ENCODE measurements at places on chromosomes 4 and X. TPM values are rescaled to one million over a fixed set of nuclear protein-coding genes. Genes with fewer than 3 reads are reported as not detected.
A peak's percentile ranks its signal among the peaks of the same experiment; 100 is the strongest.

- peak; percentile 92 for DNase-seq
- H3K36me3 ChIP-seq = no peaks in the 10 kb centered on the region
- H3K27ac ChIP-seq = peak within 1 kb of the TSS; percentile 79
- peak within 1 kb of the TSS; percentile 82 for H3K4me3 ChIP-seq
- peaks cover 12% of the 10 kb centered on the region for H3K27me3 ChIP-seq
These were observed at the start of gene SH3RF1 for GRCh38 chr4:169270810-169271691. SH3RF1 (minus strand) TSS chr4:169270956; CDS start chr4:169269212, 1,744 bp downstream.

Gene RBM46
- 0.09 TPM for total RNA-seq

DNA sequence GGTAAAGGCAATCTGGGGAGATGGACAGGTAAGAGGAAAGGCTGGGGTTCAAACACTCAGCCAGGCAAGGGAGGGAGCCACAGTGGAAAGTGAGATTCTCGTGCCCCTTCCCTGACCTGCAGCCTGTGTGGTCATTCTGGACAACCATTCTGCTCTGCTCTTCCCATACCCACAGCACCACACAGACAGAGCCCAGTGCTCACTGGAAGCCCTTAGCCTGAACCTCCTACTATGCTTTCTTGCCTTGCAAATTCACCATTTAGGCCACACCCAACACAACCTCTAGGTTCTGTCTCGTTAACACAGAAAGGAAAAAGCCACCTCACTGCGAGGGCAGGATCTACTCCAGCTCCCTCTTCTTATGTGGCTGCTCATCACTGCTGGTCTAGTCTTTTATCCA is 92.7 kb downstream of the SHISA3 start:
- no peak overlapping the region for H3K27ac ChIP-seq
- H3K4me3 ChIP-seq = no peak overlapping the region
- peaks cover 39% of the 10 kb centered on the region for H3K4me1 ChIP-seq
- no peaks in the 10 kb centered on the region for H3K36me3 ChIP-seq
- DNase-seq = no peak

GRCh38 chr4:7556558-7556957 is 121.8 kb upstream of the PSAPL1 start:
- DNase-seq = no peak
- H3K27me3 ChIP-seq = no peaks in the 10 kb centered on the region
- H3K27ac ChIP-seq = no peak overlapping the region
- no peaks in the 10 kb centered on the region for H3K36me3 ChIP-seq

Gene CXCL1
- not detected for total RNA-seq

GRCh38 chr4:147582386-147583060 is 34.7 kb upstream of the TMEM184C start:
- H3K4me1 ChIP-seq = peaks cover 11% of the 10 kb centered on the region
- DNase-seq = no peak
- no peak overlapping the region for H3K4me3 ChIP-seq
- H3K27ac ChIP-seq = no peak overlapping the region

- DNase-seq = no peak
- H3K27ac ChIP-seq = no peak overlapping the region
- no peak overlapping the region for H3K4me3 ChIP-seq
- H3K27me3 ChIP-seq = no peaks in the 10 kb centered on the region
- H3K36me3 ChIP-seq = no peaks in the 10 kb centered on the region
These were observed 91.3 kb upstream of the MAGEC2 start for GRCh38 chrX:142296421-142296820.

DNA sequence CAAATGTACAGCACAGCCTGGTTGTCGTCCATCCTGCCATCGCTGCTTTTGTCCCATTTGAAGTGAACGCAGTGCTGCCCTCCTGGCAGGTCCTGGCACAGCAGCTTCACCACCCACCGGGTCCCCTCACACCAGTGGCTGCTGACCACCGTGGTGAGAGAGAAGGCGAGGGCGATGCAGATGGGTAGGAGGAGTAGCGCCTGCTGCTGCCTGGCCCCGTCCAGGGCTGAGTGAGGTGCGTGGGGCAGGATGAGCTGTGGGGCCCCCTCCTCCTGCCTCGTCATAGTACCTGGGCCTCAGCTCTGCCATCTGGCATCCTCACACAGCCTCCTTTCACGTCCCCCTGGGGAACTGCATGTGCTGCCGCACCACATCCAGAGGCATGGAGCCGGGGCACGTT is 1.8 kb downstream of the DCAF8L2 start:
- no peak overlapping the region for H3K27ac ChIP-seq
- H3K36me3 ChIP-seq = no peaks in the 10 kb centered on the region
- no peaks in the 10 kb centered on the region for H3K27me3 ChIP-seq
- no peak overlapping the region for H3K4me3 ChIP-seq
- DNase-seq = peak; percentile 5

- no peak overlapping the region for H3K27ac ChIP-seq
- no peak overlapping the region for H3K4me3 ChIP-seq
These were observed 208.4 kb upstream of the NPY2R start for GRCh38 chr4:154999950-155000578.

DNA sequence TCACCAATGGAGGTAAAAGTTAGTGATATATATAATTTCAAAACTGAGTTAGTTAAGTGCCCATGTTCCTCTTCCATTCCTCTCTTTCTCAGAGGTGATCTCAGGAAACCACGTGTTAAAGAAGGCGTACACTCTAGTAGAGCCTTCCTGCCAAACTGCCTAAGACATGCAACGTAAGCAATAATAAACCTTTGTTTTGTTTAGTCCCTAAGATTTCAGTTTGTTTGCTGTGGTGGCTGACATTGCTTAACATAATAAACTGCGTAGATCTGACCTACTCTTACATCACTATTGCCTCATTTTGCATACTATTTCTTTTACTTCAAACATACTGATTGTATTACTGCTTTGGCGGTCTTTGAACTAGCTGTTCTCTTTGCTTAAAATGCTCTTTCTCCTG is 99.2 kb downstream of the JADE1 start:
- no peak overlapping the region for H3K27ac ChIP-seq
- H3K4me3 ChIP-seq = no peak overlapping the region
- no peaks in the 10 kb centered on the region for H3K4me1 ChIP-seq

GRCh38 chr4:53706422-53707032 is 115.2 kb upstream of the LNX1 start:
- DNase-seq = peak; percentile 68
- peaks cover 10% of the 10 kb centered on the region for H3K4me1 ChIP-seq
- no peaks in the 10 kb centered on the region for H3K27me3 ChIP-seq
- H3K27ac ChIP-seq = no peak overlapping the region
- H3K36me3 ChIP-seq = no peaks in the 10 kb centered on the region
- H3K4me3 ChIP-seq = no peak overlapping the region

Gene NUP54
- total RNA-seq = 107 TPM

DNA sequence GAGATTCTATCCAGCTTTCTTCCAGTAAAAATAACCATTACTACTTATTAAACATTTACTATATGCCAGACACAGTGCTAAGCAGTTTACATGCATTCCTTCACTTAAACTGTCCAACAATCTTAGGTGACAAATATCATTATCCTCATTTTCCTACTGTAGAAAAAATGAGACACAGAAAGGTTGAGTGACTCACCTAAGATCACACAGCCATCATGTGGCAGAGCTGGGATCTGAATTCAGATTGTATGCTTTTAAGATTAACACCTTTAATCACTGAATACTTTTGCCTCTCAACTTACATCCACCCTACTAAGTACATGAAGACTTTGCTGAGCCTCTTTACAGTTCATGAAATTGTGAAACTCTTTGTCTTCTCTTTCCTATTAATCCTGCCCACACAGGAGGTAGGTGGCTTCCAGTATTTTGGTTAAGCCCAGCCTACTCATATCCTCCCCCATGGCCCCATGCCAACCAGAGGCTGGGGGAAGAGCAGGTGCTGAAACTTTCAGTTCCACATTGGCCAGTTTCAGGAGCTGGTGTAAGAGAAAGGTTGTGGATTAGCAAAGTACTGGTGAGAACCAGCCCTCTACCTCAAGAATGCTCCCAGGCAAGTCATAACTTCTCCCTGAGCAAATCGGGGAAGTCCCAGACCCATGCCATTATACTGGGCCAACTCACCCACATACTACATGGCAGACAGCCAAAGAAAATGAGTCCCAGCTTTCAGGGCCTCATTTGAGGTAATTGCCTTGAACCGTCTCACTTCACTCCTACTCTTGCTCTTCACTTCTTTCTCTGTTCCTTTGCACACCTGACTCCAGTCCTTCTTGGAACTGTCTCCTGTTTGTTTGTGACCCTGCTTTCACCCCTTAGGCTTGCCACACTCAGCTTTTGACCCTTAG is 211.1 kb downstream of the GUCY2F start:
- H3K27me3 ChIP-seq = no peaks in the 10 kb centered on the region
- DNase-seq = no peak
- peaks cover 6% of the 10 kb centered on the region for H3K4me1 ChIP-seq
- H3K27ac ChIP-seq = no peak overlapping the region

GRCh38 chrX:141924293-141924692 is 20.6 kb downstream of the MAGEC1 start:
- no peaks in the 10 kb centered on the region for H3K4me1 ChIP-seq
- DNase-seq = no peak
- H3K36me3 ChIP-seq = no peaks in the 10 kb centered on the region
- no peak overlapping the region for H3K4me3 ChIP-seq

Gene GAR1
- 10.2 TPM for total RNA-seq

- peaks cover 5% of the 10 kb centered on the region for H3K4me1 ChIP-seq
- DNase-seq = no peak
- H3K27ac ChIP-seq = no peak overlapping the region
- H3K27me3 ChIP-seq = no peaks in the 10 kb centered on the region
- no peaks in the 10 kb centered on the region for H3K36me3 ChIP-seq
These were observed 16.6 kb downstream of the JAKMIP1 start for GRCh38 chr4:6183740-6184139.

Gene ZNF827
- 7.7 TPM for total RNA-seq

GRCh38 chr4:122703868-122704267 is 28.6 kb upstream of the BBS12 start:
- no peaks in the 10 kb centered on the region for H3K4me1 ChIP-seq
- no peaks in the 10 kb centered on the region for H3K36me3 ChIP-seq
- no peak overlapping the region for H3K27ac ChIP-seq
- no peaks in the 10 kb centered on the region for H3K27me3 ChIP-seq
- peak; percentile 7 for DNase-seq

DNA sequence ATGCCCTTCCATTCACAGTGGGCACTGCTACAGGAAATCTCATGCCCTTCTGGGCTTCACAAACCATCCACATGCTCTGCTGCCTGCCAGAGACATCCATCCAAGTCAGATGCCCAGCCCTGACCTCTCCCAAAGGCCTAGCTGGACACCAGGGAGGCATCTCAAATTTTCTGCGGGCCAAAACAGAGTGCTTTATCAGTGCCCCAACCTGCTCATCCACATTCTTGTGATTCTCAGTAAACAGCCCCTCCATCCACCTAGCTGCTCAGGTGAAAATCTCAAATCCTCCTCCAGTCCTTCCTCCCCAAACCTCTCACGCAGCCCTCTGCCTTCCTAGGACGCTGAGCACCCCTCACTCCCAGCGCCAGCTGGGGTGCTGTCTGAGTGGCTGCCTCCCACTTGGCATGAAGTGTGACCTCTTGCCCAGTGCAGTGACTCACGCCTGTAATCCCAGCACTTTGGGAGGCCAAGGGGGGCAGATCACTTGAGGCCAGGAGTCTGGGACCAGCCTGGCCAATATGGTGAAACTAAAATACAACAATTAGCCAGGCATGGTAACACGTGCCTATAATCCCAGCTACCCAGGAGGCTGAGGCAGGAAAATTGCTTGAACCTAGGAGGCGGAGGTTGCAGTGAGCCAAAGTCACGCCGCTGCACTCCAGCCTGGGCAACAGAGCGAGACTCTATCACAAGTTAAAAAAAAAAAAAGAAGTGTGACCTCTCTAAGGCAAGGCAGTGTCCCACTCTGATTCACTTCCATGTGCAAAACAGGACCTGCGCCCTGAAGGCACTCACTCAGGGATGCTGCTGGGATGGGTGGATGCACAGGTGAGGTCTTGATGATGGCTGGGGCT is 1.7 kb upstream of the AFAP1 start:
- no peaks in the 10 kb centered on the region for H3K36me3 ChIP-seq
- no peak overlapping the region for H3K27ac ChIP-seq
- H3K4me1 ChIP-seq = peaks cover 7% of the 10 kb centered on the region
- H3K27me3 ChIP-seq = peaks cover 18% of the 10 kb centered on the region
- no peak for DNase-seq
- H3K4me3 ChIP-seq = no peak overlapping the region

Gene GPC4
- total RNA-seq = 23.6 TPM

Gene GRIA3
- total RNA-seq = 7.7 TPM

GRCh38 chr4:79249881-79250503 is 75.9 kb downstream of the NAA11 start:
- H3K27ac ChIP-seq = no peak overlapping the region
- DNase-seq = no peak
- no peak overlapping the region for H3K4me3 ChIP-seq
- H3K4me1 ChIP-seq = peaks cover 6% of the 10 kb centered on the region
- H3K27me3 ChIP-seq = no peaks in the 10 kb centered on the region
- no peaks in the 10 kb centered on the region for H3K36me3 ChIP-seq

Data from neural progenitor cell (in vitro differentiated cells).